Spinal cord (tissue), 10 donors: ENCODE measurements at places on chromosomes 5 and 9.

DNA sequence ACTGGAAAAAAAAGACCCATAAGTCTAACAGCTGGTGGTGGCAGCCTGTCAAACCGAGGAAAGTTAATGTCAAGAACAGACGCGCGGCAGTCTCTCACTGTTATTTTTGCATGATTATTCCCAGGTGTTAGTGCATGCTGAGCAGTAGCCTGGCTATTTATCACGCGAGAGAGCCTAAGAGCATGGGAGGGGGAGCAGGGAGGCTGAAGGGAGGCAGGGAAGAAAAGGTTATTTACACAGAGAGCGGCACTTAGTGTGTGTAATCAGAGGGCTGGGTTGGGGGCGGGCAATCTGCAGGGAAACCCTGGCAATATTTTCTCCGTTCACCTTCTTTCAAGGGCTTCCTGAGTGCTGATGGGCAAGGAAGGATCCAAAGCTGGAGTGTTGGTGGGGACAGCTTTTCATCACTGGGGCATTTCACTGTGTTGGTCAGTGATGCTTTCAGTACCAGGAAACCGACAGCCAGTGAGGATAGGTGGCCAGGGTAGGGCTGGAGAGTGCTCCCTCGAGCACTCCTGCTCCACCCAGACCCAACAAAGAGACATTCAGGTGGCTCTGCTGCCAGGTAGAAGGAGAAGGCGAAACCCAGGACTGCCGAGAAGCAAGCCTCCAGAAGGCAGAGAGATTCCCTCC lies 39.6 kb downstream of the ZNF608 start:
- DNase-seq = no peak

- no peak for DNase-seq
These were observed 153.5 kb downstream of the ZNF608 start for GRCh38 chr5:124592891-124593290.

DNA sequence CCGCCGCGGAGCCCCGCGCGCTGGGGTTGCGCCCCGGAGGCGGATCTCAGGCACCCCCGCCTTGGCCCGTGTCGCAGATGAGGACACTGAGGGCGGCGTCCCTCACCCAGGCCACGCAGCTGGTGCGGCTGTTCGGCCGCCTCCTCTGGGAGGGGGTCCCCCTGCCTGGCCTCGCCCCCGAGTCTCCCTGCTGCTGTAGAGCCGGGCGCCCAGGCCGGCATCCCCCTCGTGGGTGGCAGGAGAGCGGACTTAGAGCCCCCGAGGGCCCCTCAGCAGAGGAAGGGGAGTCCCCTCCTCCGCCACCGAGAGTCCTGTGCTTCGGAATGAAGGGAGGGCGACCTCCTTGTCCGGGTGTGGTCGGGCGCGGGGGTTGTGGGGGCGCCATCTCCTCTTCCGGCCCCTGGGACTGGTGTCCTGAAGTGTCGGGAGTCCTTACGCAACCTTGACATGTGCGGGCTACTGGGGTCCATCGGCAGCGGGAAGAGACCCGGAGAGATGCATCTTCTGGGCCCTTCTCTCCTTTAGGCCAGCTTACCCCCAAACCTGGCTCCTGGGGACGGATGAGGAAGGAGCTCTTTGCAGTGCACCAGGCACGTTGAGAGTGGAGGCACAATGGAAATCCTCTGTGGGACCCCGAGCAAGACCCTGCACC lies 11.7 kb upstream of the EXOSC2 start:
- DNase-seq = no peak

DNA sequence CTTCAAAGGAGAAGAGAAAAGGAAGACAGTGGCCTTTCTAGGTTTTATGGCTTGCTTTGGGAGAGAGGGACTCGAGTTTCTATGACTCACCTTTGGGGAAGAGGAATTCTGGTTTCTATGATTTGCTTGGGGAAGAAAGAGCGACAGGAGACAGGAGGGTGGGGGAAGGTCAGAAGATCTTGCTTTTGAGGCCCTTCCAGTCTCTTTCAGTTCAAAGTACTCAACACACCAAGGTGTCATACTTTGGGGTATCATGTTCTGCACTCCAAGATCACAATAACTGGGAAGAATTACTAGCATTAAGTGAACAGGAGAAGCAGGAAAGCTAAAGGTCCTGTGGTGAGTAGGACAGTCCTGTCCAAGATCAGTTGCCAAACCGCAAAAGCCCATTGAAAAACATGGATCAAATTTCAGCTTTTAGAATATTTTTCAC lies 324.5 kb downstream of the ARHGEF28 start:
- no peak for DNase-seq

DNA sequence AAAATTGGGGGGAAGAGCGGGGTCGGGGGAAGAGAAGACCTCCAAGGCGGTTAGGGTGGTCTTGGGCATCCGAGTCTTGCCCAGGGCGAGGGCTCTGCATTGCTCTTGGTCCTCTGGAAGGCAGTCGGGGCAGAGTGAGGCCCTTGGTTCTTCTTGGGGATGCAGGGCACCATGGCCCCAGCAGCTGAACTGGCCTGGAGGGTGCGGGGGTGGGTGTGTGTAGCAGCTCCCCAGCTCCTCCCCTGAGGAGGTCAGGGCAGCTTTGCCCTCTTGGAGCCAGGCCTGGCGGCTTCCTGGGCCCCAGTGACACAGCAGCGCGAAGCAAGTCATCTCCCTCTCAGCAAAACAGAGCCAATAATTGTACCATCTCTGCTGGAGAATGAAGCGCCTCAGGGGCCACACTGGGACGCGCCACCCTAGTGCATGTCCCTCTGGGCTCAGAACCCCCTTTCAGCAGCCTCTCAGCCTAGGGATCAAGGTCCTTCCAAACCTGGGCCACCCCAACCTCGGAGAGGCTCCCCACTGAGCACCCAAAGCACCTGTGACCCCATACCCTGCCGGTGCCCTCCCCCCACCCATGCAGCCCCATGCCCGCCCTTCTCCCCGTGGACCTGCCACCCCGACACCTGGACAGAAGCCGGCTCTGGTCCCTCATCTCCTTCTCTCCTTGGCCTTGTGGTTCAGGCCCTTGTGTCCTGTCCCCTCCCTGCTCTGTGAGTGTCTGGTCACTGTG lies 10.4 kb upstream of the RXRA start:
- DNase-seq = no peak

GRCh38 chr5:125197321-125197720 lies 450.9 kb upstream of the ZNF608 start:
- DNase-seq = no peak

DNA sequence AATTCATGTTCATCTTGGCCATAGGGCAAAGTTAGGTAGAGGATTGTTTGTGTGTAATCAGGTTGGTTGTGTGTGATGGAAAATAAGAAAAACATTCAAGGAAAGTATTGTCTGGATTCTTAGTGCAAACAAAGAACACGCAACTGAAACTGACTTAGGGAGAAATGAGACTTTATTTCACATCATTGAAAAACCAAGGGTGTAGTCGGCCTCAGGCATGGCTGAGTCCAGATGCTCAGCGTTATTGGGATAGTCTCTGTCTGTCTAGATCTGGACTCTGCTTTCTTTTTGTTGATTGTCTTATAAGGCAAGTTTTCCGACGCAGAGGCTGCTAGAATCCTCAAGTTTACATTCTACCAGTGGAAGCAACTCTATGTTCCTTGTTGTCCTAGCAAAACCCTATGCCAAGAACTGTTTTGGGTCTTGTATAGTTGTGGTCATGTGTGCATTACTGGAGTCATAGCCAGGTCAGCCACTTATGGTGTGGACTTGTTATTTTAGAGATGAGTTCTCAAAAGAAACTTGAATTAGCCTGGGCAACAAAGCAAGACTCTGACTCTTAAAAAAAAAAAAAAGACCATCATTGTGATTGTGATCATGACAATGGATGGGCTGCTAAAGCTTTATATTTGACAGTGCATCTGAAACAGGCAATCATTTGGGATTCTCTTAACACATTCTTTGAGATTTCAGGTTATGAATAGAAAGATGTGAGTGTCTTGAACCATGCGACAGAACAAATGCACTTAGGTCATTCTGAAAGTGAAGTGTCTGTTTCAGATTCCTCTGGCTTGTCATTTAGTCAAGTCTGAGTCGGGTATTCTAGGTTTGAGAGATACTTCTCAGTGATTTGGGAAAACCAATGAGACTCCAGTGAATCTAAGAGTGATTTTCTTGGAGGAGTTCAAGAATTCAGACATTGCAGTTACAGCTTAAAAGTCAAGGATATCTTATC lies 82.6 kb downstream of the DOCK2 start:
- no peak for DNase-seq

- DNase-seq = no peak
These were observed 923 bp downstream of the C5orf34 start for GRCh38 chr5:43514025-43514424.

- DNase-seq = no peak
These were observed 630.5 kb downstream of the ACTL7B start for GRCh38 chr9:108225149-108225800.

GRCh38 chr5:125227333-125228095 lies 481.1 kb upstream of the ZNF608 start:
- DNase-seq = no peak

- DNase-seq = no peak
These were observed 152.4 kb downstream of the NSG2 start for GRCh38 chr5:174197929-174198328.

GRCh38 chr9:131917009-131917408 lies 162.7 kb downstream of the MED27 start:
- no peak for DNase-seq
